ENCODE measurements at places on chromosomes 6 and 20.

GRCh38 chr6:35470663-35471120 is 2.5 kb downstream of the RPL10A start:
- DNase-seq: no peak

DNA sequence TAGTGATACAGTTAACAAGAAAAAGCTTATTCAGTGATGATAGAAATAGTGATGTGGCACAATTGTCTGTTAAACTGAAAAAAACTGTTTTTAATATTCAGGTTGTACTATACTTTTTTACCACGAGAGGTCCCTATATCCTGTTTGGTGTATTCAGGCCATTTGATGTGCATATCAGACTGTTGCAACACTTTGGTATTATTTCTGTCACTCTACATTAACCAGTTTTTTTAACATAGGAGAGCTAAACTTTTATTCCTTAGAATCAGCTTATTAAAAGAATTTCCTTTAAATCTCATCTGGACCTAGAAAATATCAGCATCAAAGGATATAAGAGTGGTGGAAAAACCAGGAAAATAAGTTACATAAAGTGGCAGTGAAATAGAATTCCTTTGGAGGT is 36.8 kb downstream of the TSPYL4 start:
- peak; percentile 52 for DNase-seq

DNA sequence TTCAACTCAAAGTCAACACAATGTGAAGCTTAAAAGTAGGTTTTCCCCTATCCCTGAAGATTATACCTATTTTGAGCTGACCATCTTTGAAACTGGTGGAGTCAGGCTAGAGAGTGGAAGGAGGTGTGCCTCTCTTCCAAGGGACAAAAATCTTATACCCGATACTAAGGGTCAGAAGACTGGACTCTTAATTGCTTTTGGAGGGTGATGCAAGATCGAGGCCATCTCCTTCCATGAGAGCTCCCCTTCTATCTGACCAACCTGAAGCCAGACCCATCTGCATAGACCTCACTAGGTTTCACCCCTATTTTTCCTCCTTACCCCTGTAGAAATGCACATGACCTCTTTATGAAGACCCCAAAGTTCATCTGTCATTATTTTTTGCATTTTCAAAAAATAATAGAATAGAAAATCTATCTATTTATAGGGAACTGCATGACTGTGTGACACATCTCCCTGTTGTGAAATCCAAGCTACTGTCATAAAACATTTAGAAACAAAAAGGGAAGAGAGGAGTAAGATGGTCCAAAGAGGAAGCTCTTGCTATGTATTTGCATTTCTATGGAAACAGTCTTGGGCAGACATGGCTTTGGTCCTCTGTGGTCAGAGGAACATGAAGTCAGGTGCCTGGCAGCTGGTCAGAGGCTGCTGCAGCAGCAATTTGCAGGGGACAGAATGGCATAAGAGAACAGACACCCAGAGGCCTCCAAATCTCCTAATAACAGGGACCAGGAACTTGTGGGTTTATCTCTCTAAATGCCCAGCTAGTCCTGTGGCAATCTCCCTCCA is 349.2 kb downstream of the MAFB start:
- no peak for DNase-seq

GRCh38 chr6:44679438-44680201 is 292.1 kb downstream of the CDC5L start:
- DNase-seq: no peak

- DNase-seq: no peak
These were observed 3.1 kb downstream of the NOL4L start for GRCh38 chr20:32581839-32582658.

DNA sequence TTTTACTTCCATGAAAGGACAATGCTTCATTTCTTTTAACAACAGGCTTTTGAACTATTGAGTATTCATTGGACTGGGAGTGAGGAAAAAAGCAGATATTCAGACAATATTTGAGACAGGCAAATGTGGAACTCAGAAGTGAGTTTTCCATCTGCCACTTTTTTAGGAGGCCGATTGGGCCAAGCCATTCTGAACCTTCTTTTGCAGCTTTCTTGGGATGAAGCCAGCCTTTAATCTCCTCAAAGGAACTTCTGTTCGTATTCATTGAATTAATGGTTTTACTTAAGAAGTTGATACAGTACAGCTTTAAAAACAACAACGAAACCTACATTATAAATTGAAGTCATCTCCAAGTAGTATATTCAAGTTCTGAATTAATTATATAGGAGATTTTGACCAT is 187.1 kb upstream of the RNF217 start:
- no peak for DNase-seq

DNA sequence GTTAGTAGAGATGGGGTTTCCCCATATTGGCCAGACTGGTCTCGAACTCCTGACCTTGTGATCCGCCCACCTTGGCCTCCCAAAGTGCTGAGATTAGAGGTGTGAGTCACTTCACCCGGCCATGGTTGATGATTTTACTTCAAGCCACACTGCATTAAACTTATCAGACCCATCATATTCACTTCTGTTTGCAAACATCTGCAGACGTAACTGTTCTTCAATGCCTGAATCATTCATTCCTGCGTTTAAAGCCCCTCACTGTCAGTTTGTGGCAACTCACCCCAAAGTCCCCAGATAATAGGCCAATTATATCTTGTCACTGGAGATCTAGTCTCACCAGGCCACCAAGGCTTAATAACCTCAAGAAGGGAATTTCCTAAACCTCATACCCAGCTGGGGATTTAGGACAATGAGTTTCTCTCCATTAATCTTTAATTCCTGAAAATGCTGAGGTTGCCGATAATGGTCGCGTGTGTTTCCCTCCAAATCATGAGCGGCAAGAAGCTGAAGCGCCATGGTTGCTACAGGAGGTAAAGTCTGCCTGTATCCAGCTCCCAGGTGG is 229.6 kb downstream of the LY86 start:
- DNase-seq: no peak

DNA sequence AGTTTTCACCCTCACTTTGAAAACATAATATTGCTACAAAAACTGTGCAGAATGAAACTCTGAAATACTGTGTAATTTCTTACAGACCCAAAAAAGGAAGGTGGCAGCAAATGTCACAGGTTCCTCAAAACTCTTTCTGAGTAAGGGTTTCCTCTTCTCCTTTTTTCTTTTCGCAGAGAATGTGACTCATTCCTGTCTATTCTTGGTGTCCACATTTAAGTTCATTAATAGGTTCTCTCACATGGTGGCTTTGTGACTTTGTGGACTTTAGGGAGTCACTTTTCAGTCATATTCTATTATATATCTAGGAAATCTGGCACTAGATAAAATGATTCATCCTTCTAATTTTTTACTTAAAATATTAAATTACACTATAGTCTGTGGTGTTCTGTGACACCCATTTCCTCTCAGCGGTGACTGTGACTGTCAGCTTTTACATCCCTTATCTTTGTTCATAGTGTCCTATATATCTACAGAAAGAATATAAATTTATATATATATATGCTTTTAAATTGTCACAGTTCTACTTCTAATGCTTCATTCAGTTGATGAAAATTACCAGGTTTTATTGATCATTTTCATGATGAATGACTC is 126.8 kb upstream of the HCRTR2 start:
- no peak for DNase-seq

DNA sequence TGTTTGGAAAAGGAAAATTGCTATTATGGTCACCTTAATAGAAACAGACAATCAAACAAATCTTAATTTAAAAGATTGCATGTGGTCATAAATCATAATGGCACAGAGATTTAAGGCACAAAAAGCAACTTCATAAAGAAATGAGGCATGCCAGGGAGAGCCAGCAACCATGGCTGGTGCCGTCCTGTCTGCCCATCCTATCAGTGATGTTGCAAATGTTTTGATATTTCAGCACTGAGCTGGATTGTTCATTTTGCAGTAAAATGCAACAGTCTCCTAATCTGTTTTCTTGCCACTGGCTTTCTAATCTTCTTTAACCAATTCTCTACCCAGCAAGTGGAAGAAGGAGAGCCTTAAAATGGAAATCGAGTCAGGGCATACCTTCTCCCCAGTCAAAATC is 249.8 kb downstream of the SAMD5 start:
- DNase-seq: peak; percentile 4

DNA sequence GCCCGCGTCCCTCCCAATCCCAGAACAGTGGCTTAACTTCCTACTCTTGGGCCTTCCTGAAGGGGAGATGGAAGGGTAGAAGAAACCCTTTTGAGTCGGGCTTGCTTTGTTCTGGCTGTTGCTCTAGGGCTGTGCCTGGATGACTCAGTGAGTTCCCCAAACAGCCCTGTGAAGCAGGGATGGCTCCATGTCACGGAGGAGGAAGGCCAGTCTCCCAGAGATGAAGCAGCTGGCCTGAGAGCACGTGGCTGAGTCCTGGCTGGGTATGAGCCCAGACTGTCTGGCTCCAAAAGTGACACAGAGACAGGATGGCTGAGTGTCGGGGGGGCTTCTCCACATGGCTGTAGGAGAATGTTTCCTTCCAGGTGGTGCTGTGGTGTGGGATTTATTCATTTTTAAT is 4.6 kb downstream of the SYTL3 start:
- peak; percentile 87 for DNase-seq

GRCh38 chr6:131949909-131950766 is 1.0 kb downstream of the CCN2 start:
- peak; percentile 86 for DNase-seq

- no peak for DNase-seq
These were observed 64.7 kb upstream of the TIAM2 start for GRCh38 chr6:154930451-154930851.

DNA sequence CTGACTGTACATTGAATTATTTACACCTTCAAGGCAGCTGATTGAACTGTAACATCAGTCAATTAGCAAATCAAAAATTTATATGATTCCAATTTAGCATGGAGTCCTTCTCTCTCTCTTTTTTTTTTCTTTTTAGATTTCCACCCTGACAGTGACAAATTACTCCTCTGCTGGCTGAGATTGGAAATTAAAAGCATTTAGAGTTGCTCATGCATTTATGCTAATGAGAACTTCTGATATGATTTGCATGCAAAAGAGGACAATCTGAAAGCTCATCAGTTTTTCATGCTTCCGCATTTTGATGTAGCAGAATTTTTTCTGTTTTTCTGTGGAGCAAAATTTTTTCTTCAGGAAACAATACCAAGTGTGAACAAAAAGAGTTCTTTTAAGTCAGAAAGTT is 130.5 kb upstream of the NOX3 start:
- DNase-seq: no peak

DNA sequence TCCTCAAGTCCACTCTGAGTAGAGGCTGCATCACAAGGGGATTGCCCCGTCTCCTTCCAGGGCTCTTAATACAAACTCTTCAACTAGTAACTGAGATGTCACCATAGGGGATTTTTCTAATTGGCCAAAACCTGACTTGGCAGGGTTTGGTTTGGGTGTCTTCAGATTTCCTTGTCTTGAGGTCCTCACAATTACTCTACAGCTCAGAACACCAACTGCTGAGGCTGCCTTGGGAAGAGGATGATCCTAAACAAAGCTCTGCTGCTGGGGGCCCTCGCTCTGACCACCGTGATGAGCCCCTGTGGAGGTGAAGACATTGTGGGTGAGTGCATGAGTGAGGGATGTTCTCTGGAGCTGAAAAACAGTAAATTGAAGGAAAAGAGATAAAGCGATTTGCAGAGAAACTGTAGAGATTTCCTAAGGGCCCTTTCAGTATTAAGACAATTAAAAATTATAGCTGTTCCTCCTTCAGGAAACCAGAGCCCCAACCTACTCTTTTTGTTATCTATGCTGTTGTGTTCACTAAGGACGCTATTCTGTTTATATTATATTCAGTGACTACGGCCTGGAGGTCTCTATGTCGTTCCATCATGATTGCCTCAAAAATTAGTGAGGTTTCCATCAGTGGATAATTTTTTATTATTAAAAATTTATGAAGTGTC is at the start of gene HLA-DQA1:
HLA-DQA1 (plus strand) TSS at position 188 of the 662 bp plus-strand sequence; CDS start at position 241, 53 bp downstream.
- DNase-seq: no peak

- DNase-seq: no peak
These were observed 103.2 kb upstream of the CD93 start for GRCh38 chr20:23189341-23189740.

GRCh38 chr20:44109951-44110361 is 77.0 kb downstream of the JPH2 start:
- DNase-seq: no peak

GRCh38 chr6:37967651-37968050 is 148.1 kb downstream of the ZFAND3 start:
- DNase-seq: no peak

- DNase-seq: no peak
These were observed 58.6 kb upstream of the MANEA start for GRCh38 chr6:95518630-95519227.

DNA sequence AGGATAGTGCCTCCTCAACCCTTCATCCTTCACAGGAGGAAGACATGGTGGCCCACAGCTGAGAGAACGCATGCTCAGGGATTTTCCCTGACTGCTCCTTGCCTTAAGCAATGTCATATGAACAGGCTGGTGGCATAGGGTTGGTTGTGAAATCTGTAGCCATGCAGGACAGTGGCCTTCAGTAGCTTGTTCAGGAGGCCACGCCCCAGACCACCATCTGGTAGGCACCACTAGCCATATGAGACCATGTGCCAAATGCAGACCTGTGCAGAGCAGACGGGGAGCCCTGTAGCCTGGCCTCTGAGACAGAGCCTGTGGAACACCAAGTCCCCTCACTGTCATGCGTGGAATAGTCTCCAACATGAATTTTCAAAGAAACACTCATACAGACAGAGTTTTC is 76.5 kb downstream of the ADTRP start:
- no peak for DNase-seq

GRCh38 chr6:157287923-157288322 is 35.4 kb downstream of the TMEM242 start:
- no peak for DNase-seq

- no peak for DNase-seq
These were observed 370.9 kb upstream of the SOX4 start for GRCh38 chr6:21222656-21223055.

GRCh38 chr20:57514273-57514751 is 10.6 kb downstream of the CTCFL start:
- peak; percentile 40 for DNase-seq

DNA sequence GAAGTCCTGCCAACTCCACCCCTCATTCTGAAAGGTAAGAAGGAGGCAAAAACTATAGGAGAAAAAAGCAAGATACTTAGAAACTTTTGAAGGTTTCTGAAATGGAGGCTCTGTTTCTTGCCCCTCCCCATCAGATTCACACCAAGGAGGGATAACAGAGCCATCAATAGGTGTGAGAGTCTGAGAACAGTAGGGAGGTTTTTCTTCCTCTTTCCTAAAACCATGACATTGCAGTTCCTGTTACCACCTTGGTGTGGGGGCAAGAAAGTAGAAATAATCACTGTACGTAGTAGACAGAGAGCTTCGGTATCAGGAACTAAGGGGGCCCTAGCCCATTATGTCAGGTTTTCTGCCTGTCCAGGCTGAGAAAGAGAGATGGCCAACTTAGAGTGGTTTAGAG is 333.3 kb upstream of the SYNCRIP start:
- DNase-seq: no peak

DNA sequence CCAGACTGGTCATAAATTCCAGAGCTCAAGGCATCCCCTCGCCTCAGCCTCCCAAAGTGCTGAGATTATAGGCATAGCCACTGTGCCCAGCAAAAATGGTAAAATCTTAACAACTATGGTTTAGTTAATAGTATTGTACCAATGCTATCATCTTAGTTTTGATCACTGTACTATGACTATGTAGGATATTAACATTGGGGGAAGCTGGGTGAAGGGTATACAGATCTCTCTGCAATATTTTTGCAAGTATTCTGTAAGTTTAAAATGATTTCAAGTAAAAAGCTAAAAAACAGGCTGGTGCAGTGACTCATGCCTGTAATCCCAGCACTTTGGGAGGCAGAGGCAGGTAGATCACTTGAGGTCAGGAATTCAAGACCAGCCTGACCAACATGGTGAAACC is 7.8 kb downstream of the PIGU start:
- DNase-seq: no peak
